RKO (cell line): ENCODE measurements at places on chromosomes 6 and 20.
A peak's percentile ranks its signal among the peaks of the same experiment; 100 is the strongest.

DNA sequence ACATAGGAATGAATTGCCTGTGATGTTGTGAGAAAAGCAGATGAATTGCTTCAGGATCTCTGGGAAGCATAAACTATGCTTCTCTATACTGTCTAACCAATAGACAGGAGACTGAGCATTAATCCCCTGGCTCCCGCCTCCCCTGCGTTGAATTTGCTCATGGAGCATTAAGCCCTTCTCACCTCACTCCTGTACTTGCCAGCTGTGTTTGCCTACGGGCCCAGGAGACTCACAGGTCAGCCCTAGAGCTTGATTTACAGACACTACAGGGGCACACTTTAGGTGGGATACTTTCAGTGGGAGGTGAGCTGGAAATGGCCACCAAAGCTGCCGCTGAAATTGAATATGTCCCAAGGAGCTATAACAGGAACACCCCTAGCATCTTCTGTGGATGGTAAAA lies 418.7 kb downstream of the CBLN4 start:
- no peak for DNase-seq

- DNase-seq = no peak
Observed at GRCh38 chr6:98844244-98845210, 10.2 kb downstream of the POU3F2 start.

GRCh38 chr20:5932796-5933195 lies 17.5 kb downstream of the TRMT6 start:
- DNase-seq = no peak

DNA sequence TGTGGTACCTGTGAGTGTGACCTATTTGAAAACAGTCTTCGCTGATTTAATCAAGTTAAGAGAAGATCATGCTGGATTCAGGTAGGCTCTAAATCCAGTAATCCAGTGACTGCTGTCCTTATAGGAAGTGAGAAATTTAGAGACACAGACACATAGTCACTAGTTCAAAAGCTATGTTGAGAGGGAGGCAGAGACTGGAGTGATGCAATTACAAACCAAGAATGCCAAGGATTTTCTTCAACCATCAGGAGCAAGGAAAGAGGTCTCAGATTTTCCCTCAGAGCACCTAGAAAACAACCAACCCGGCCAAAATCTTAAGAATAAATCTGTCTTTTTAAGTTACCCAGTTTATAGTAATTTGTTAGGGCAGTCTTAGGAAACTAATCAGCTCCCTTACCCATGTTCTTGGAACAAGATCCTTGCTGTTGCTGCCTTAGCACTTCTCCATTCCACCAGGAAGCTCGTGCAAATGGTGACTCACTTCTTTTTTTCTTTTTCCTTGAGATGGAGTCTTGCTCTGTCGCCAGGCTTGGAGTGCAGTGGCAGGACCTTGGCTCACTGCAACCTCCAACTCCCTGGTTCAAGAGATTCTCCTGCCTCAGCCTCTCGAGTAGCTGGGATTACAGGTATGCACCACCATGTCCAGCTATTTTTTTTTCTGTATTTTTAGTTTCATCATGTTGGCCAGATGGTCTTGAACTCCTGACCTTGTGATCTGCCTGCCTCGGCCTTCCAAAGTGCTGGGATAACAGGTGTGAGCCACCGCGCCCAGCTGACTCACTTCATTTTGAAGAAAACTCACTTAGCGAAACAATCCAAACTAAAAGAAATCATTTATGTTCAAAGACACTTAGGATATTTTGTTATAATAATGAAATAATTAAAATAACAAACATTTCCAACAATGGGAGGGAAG lies 34.4 kb upstream of the ZNF184 start:
- peak; percentile 39 for DNase-seq

DNA sequence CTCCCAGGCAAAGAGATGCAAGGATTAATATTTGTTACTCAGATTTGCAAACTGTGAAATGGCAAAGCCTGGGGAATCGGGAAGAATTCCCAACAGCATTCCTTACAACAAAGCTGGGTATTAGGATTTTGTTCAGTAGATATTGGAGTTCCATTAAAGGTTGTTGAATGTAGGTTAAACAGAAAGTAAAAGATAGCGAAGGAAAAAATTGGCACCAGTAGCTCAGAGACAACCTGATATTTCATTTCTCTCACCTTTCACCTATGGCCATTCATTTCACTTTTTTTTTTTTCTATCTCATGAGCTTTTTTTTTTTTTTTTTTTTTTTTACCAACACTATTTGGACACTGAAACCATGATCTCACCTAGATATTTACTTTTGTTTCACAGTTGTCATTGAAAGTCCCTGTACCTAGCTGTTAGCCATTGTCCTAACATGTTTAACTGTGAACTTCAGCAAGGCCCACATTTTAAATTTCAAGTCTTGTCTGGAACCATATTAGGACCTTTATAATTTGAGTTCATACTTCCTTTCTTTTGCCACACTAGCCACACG lies 552.5 kb downstream of the HAO1 start:
- no peak for DNase-seq

GRCh38 chr20:4086771-4087687 lies 71.7 kb upstream of the RNF24 start:
- no peak for DNase-seq

DNA sequence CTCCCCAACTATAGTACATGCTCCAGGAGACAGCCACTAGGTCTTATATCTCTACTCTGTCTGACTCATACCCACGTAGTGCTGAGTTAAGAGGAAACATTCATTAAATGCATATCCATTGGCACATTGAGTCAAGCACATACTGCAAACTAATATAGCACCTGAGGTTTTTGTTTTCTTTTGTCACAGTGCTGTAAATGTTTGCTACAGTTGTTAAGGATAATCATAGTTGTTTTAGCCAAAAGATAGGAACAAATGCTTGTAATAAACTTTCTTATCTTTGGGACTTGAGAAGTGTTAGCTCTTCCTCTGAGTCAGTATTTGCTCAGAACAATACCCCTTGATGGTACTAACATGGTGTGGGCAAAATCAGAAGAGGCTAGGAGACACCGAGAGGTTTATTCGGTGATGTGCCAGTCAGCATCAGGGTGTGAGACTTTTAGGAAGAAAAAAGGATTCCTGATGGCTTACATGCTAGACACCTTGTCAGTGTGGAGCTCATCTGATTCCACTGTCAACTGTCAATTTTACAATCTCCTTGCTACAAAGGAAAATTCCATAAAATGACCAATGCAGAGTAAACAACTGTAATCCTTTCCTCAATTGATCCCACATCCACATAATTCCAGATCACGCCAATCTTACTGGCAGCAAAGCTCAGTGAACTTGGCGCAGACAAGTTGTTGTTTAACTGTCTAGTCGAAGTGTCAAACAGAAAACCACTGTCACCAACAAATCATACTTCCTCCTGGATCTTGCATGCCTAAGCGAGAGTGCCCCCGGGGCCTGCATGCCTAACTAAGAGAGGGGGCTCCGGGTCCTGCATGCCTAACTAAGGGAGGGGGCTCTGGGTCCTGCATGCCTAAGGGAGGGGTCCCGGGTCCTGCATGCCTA lies 36.1 kb downstream of the ELOVL2 start:
- peak; percentile 72 for DNase-seq

DNA sequence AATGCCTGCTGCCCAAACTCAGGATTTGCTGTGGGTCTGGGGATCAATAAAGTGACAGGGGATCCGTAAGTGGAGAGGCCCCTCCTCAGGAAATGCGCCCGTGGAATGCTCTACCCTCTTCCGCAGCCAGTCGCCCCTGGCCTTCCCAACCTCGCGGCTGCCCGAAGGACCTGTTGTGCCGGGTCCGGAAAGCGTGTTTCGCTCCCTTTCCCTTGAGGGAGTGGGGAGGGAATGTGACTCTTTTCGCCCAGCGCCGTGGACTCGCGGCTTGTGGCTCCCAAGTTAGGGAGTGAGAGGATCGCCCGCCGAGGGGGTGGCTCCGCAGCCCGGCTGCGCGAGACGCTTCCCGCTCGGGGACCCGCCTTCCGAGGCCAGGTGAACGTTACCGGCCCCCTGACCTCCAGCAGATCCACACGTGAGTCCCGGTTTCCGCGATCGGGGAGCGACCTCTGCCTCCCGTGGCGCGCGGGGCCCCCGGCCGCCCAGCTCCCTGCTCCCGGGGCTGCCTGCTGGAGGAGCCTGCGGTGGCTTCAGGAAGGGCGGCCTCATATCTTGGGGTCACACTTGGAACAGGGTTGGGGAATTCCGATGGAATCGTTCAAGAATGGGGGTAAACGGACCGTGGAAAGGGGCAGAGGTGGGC lies 666 bp downstream of the TPD52L1 start:
- DNase-seq = no peak

- no peak for DNase-seq
Observed at GRCh38 chr6:157967020-157967419, 14.6 kb upstream of the SYNJ2 start.

GRCh38 chr6:16948396-16948795 lies 153.5 kb upstream of the STMND1 start:
- DNase-seq = no peak

DNA sequence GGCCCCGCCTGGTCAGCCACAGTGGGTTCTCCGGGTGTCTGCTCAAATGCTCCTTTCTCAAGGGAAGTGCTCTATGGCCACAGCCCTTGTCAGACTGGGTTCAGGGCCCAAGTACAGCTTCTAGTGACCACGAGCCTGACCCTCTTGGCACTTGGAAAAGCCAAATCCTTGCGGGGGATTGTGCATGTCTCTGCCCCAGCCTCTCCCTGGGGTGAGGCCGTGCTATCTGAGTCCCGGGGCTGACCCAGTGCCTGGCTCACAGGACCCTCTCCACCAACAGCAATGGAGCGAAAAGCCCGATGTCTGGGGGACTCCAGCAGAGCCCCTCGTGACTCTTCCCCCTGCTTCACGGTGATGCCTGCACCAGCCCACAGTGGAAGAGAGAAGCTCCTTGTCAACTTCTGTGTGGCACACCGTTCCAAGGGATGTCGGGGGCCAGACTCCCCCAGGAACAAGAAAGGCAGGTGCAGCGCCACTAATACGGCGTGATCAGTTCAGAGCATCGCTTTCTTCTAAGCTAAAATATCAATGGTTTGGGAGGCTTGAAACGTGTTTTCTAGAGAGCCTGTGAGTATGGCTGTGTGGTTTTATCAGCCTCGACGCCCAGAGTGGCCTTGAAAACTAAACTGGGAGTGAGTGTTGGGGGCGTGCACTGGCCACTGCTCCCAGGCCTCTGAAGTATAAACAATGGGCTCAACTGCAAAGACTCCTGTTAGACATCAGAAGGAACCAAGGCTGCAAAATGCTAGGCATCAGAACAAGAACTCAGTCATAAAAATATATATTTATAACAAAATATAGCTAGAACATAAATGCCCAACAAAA lies 51.9 kb downstream of the DLL1 start:
- DNase-seq = no peak

- DNase-seq = no peak
Observed at GRCh38 chr6:168015482-168016175, 18.2 kb downstream of the KIF25 start.

DNA sequence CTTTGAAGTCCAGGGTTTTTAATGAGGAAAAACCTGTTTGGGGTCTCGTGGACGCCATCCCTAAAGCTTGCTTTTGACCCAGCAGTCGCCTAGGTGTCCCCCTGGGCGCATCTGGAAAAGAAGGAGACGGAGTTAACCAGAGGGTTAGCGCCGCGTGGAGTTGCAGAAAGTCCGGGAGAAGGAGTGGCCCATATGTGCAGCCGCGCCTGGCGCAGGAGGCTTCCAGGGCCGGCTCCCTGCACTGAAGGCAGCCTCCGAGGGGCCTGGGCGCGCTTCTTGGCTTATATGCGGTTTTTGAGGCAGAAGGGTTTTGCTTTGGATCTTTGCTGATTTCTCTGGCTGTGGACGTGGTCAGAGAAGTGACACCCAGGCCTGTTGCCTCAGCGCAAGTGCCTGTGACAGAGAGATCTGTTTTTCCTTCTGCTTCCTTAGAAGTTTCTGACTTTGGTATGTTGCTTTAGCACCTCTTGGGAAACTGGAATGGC lies 987 bp downstream of the TMEM181 start:
- DNase-seq = peak; percentile 25

DNA sequence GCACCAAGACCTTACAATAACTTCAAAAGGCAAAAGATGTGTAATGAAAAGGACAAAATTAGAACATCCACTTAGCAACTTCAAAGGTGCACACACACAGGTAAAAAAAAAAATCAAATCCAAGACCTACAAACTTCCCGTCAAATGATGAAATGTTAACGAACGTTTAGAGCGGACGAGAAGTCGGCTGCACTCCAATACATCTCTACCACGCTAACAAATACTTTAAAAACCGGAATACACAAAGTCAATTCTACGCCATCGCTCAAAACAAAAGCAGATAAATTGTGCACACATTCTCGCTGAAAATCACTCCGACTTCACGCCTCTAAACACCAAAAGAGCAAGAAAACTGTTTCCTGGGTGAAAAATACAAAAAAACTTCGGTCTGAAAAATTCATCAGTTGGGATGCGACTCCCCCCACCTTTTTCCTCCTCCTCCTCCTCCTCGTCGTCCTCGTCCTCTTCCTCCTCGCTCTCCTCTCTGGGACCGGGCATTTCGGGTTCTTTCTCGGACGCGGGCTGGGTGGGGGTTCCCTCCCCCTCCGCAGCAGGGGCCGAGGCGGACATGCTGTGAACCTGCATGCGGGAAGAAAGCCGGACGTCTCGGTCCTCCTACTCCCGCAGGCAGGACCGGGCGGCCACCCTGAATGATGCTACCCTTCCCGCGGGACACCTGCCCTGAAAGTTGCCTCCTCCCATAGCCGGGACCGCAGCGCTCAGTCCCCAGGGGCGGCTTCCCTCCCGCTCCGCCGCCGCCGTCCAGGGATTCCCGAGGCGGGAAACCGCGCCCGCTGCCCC lies 712 bp downstream of the DEK start:
- peak; percentile 30 for DNase-seq

- DNase-seq = no peak
Observed at GRCh38 chr6:1542335-1542734, 67.4 kb upstream of the FOXC1 start.

DNA sequence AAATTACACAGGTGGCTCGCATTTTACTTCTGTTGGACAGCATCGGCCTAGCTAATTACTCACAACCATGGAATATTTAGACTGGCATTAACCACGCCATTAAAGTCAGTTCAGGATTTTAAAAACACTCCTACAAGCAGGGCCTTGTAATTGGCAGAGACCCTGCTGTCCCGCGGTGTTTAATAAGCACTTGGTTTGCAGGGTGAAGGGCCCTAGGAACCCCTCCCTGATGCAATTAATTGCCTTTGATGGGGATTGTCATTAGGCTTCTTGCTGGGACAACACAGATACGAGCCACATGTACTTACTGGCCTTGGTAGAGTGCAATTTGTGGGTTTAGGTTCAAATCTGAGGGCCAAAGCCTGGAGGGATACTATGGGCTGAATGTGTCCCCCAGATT lies 7.8 kb upstream of the VSTM2L start:
- no peak for DNase-seq

DNA sequence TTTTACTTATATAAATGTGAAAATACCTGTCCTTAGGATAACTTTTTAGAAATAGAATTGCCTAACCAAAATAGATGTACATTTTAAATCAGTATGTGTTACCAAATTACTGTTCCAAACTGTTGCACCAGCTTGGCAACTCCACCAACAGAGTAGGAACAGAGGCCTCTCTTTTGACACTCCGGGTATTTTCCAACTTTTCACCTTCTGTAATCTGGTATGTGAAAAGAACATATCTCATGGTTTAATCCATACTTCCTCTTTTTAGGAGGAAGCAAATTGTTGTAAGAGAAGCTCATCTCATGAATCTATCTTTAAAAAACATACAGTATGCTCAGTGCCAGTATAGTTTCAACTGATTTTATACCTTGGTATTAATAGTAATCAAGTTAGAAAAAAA lies 24.9 kb downstream of the RNF144B start:
- no peak for DNase-seq
